ENCODE measurements at places on chromosomes 4 and X.

DNA sequence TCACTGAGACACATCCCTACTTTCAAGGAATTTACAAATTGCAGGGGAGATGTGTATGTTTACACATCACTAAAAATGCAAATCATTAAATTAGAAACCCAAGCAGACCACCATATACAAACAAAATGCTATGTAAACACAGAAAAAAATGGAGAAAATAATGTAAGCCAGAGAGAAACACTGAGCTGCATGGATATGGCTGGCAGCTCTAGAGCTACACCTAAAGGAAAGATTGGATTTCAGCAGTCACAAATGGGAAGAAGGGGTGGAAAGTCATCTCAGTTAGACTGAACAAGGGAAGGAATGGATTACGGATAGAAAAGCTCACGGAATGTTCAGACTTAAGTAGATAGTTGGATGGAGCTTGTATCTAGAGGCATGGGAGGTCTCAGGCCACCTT, 186.3 kb downstream of the MOSPD2 start:
- no peak for DNase-seq

DNA sequence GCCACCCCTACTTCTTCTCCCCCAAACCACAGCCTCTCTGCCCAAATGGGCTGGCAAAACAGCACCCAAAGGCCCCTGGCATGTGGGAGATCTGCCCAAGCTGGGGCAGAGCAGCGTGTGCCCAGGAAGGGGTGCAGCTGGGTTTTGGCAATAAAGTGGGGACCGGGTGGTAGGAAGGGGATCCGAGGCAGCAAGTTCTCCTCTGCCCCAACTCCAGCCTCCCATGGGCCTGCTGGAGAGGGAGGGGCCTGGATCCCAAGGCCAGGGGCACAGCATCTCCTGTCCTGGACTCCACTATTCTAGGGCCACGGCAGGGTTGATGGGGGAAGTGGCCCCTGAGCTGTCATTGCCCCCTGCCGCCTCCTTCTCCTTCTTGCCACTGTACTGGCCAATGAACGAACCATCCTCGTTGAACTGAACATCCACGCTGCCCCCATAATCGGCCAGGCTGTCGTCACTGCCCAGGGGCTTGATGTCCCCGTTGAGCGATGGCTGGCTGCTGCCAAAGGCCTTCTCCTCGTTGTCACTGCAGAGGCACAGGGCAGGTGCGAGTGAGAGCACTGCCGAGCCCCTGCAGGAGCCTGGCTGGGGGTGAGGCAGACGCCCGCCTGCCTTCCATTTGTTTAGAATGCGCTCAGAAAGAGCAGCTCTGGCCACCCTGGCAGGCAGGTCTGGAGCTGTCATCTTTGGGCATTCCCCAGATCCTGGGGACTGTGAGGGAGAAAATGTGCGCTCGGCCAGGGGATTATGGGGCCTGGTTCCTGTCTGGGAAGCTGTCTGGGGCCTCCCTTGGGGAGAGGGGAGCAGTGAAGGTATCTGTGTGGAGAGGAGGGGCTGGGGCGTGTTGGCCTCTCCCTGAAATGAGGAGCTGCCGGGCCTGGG, 23.4 kb downstream of the L1CAM start:
- DNase-seq: no peak

DNA sequence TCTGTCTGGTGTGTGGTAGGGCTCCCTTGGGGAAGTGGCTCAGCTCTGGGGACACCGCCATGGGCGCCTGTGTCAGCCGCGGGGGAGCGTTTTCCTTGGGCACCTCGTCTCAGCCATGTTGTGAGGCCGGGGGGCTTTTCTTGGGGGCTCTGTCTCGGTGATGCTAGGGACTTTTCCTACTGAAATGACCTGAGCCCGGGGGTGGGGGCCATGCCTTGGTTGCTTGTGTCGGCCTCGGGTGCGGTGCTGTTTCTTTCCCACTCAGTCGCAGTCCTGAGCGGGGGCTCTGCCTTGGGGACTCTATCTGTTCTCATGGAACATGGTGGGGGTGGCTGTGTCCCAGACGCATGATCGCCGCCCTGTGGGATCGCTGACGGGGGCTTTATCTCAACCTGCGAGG, 356 bp downstream of the CT45A1 start:
- no peak for DNase-seq

DNA sequence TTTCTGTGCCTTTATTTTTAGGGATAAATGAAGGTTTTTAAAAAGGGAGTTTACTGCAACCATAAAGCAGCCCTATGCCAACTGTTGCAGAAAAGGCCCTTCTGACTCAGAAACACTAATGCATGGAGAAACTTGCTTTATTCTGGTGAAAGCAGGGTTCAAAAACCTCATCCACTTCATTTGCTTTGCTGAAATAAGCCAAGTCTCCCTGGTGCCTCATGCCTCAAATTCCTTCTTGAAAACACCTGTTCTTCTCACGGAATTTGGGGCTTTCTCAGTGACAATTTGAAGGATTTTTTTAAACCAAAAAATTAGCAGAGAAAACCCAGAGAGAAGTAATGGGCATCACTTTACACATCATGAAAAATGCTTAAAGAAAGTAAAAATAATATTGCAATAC, 349.0 kb downstream of the PCDH7 start:
- DNase-seq: no peak

DNA sequence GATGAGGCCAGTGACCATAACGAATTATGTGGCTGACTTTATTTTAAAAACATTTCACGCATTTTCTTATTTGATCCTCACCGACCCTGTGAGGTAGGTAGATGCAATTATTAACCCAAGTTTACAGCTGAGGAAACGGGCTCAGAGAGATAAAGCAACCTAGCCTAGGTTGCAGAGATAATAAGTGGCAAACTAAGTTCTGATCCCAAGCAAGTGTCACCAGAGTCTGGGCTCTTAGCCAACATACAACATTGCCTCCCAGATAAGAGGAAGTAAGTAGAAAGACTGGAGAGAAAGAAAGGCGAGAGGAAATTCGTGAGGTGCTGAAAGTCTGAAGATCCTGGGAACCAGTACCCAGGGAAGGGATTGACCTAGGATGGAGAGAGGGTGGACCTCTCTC, 77.4 kb upstream of the GPR50 start:
- DNase-seq: no peak

DNA sequence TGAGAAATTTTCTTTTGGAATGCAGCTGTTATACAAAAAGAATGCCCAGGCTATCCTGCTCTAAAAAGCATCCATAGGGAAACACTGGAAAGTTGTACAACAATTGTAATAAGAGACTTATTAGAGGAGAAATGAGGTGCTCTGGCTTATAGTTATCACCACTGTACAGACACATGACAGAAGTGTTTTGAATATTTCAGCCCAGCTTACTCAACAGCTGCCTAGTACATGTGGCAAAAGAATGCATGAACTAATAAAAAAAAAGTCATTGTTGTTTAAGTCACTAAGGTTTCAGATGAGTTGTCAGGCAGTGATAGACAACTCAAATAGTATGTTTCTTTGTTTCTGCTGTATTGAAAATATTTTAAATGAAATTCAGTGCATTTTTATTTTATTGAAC, 307.7 kb downstream of the GPM6A start:
- DNase-seq: no peak

- DNase-seq: no peak
Observed at GRCh38 chr4:93878566-93878965, 50.0 kb downstream of the ATOH1 start.

- no peak for DNase-seq
Observed at GRCh38 chr4:115780268-115780667, 666.8 kb upstream of the NDST4 start.
